ENCODE measurements at places on chromosomes 4 and X.

DNA sequence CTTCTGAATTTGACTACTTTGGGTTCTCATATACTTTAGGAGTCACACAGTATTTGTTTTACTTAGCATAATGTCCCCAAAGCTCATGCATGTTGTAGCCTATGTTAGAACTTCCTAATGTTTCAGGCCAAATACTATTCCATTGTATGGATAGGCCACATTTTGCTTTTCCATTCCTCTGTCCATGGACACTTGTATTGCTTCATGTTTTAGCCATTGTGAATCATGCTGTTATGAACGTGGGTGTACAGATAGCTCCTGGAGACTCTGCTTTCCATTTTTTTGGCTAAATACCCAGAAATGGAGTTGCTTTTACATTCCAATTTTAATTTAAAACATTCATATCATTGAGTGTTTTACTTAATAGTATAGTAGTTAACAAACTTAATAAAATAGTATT, 54.5 kb downstream of the HTT start:
- no peak for DNase-seq

GRCh38 chrX:27660878-27661277, 70.7 kb downstream of the DCAF8L2 start:
- no peak for DNase-seq

GRCh38 chr4:147693218-147693617, 9.3 kb upstream of the PRMT9 start:
- no peak for DNase-seq

DNA sequence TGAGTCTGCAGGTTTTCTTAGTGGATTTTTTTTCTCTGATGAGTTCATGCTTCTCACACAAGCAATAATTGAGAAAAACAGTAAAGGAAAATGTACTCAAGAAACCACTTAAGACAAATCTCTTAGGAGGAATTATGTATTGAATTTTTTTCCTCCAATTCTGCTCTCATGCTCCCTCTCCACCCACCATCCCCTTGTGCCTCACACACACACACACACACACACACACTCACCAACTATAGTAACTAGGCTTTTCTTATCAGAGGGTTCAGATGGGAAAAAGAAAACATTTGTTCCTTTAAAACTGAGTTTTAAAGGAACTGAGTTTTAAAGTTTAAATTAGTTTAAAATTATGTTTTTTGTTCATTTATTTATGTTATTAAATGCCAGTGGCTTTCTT, 47.0 kb upstream of the ANXA10 start:
- no peak for DNase-seq

GRCh38 chrX:131306601-131307000, 17.5 kb upstream of the IGSF1 start:
- DNase-seq = peak; percentile 56

DNA sequence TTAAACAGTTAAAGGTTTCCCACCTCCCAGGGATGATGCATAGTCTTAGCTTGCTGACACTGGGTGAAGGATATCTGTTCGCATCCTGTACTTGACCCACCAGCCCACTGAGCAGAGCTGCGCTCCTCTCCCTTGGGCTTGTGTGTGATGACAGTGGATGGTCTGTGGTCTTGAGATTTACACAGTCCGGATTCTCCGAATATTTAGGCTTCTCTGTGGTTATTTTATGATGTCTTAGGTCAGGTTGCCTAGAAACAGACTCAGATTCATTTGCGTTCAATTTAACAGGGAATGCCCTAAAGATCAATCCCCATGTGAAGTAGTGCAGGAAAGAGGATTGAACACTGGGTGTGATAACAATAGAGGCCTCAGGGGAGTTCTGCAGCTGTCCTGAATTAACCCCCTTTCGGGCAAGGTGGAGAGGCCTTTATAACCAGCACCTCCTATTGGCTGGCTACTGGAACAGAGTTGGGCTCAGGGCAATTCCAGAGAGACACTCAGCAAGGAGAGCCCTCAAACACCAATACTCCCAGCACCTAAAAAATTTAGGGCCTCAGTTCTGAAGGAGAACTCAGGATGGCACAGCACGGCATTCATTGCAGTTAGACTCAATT, 653.2 kb upstream of the GALNT7 start:
- peak; percentile 73 for DNase-seq

DNA sequence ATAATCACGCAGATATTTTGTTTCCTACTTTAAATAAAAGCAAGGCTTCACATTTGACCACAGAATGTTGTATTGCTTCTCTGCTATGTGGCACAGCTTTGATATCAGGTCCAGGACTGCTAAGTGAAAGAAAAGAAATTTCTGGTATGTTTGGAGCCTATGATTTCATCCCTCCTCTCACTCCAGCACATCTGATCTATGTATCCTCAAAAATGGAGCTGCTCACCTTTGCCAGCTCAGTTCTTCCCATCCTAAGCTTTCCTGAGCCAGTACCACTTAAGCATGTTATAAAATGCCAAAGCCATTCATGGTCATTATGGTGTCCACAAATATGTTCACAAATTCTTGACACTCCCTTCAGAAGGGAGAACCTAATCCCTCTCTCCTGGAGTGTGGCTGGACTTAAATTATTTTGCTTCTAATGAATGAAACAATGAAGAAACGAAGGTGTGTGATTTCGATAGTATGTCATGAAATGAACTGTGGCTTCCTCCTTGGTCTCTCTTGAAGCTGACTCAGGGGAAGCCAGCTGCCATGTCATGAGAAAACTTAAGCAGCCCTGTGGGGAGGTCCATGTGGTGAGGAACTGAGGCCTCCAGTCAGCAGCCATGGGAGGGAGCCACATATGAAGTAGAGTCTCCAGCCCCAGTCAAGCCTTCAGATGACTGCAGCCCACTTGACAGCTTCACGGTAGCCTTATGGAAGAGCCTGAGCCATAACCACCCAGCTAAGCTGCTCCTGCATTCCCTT, 207.7 kb downstream of the MGST2 start:
- DNase-seq = peak; percentile 81

DNA sequence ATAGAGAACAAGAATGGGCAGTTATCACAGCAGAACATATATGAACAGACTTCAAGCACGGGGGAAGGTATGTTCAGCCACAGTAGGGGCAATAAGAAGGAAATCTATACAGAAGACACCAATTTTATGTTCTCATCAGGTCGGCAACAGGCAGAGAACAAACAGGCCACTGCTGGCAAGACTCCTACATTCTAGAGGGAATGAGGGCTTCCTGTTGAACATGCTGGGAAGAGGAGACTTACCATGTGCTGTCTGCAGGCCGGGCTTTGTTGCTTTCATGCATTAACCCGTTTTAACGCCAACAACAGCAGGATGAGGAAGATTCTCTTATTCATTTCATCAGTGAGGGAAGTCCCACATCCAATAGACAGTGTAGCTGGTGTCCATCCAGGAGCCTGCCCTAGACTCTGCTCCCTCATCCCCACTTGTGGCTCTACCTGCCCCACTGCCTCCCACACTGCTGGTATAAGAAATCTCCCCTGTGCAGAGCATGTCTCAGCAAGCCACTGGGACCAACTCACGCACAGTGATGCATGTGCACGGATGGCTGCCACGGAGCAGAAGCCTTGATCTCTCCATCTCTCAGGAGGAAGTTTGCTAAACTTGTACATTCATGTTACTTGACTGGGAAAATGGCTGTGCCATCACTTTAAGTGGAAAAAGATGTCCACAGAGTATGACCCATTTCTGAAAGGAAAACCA, 84.5 kb downstream of the ACOX3 start:
- DNase-seq = peak; percentile 34

DNA sequence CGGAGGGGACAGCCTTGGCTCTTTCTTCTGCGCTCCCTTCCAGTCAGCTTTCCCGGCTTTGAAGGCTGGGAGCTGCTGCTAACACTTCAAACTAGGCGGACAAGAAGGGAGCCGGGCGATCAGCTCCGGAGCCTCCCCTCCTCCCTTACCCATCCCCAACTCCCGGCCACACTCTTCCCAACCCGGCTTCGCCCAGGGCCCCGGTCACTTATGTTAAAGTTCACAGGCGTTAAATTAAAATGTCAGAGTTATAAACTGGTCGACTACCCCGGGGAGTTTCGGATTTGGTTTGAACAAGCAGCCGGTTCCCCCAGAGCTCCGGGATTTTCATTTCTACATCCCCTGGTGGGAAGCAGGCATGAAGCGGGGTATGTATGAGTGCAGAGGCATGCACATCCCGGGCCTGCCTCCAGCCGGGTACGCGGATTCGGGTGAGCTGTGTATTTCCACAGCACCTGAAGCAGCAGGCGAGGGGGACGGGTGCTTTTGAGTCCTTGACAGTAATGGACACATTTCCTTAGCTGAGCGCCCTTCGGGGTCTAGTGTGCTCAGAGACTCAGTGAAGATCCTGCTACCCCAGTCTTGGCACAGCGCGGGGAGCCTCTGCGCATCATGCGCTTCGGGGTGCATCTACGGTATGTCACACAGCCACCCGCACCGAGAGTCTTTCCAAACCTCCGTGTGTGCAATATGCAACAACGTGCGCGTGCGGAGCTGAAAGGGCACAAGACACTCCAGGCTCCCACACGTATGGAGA, 880 bp downstream of the UNC5C start:
- DNase-seq = peak; percentile 71

GRCh38 chrX:50618788-50619558, 148.3 kb upstream of the DGKK start:
- no peak for DNase-seq

- DNase-seq = peak; percentile 79
Measured at GRCh38 chr4:88341227-88342192, 37.1 kb upstream of the HERC6 start.
